Activated CD4-positive, alpha-beta T cell treated with anti-CD3 and anti-CD28 coated beads for 36 hours (primary cell): ENCODE measurements at places on chromosomes 7 and 10.

DNA sequence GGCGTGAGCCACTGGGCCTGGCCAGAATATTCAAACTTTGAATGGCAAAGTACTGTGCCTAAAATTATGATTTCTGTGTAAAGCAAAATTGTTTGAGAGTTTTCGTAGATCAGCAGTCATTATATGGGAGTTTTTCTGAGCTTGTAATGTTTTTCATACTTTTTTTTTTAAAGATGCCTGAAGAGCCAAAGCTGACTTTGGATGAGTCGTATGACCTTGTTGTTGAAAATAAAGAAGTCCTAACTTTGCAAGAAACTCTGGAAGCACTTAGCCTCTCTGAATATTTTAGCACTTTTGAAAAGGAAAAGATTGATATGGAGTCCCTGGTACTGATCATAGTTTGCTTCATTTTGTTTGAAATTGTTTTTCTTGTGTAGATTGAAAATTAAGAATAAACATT is 26.7 kb downstream of the SEC23IP start:
- DNase-seq, result no peak

GRCh38 chr7:30065746-30066145 is 37.5 kb downstream of the PLEKHA8 start:
- no peak for DNase-seq

- no peak for DNase-seq
Observed at GRCh38 chr7:116534790-116535189, 10.0 kb downstream of the CAV1 start.

DNA sequence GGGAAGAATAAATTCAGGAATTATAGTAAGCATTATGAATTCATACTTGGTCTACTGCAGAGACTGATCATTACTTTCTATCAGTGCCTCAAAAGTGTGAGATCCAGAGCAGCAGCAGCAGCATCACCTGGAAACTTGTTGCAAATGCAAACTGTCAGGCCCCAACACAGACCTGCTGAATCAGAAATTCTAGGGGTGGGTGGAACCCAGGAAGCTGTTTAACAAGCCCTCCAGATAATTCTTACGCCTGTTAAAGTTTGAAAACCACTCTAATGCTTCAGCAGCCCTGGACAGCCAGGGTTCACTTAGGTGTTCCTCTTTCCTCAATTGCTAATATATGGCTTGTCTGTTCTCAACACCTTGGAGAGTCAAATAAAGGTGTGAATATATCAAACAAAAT is 19.5 kb downstream of the CACUL1 start:
- no peak for DNase-seq

DNA sequence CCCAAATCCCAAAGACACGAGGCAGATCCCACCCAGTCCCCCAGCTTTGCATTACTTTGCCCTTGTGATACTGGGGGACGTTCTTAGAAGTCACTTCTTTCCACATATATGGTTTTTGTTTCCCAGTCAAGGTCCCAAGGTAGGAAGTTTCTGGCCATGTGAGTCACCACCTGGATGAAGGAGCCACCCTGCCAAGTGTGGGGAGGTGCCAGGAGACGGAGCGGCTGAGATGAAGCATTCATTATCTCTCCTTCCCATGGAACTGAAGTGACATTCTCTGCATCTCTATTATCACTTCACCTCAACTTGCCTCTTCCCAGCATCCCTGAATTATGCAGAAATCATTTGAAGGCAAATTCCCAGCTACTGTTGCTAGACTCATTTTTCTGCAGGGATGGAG is 136.2 kb upstream of the INSYN2A start:
- DNase-seq, result no peak

- DNase-seq, result no peak
Observed at GRCh38 chr7:134196439-134196838, 69.3 kb downstream of the LRGUK start.

GRCh38 chr7:157423886-157424565 is 87.2 kb downstream of the DNAJB6 start:
- no peak for DNase-seq

DNA sequence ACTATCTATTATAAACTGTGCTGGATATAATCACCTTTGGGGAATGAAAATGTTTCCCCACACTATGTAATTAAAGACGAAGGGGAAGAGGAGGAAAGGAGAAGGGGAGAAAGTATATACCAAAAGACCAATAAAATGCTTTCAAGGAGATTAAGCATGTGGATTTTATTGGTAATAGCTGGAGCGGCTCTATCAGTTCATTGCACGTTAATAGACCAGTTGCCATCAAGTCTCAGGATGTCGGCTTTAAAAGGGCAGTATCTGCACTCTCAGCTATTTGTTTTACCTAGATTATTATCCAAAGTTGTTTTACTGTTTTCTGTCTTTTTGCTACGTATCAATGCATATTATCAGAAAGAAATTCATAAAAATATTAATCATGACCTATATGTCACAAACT is 9.0 kb downstream of the ETV1 start:
- DNase-seq, result no peak

- peak; percentile 39 for DNase-seq
Observed at GRCh38 chr7:153193144-153193595, 433.6 kb downstream of the ACTR3B start.

GRCh38 chr10:127834221-127834620 is 58.5 kb downstream of the CLRN3 start:
- DNase-seq, result no peak

DNA sequence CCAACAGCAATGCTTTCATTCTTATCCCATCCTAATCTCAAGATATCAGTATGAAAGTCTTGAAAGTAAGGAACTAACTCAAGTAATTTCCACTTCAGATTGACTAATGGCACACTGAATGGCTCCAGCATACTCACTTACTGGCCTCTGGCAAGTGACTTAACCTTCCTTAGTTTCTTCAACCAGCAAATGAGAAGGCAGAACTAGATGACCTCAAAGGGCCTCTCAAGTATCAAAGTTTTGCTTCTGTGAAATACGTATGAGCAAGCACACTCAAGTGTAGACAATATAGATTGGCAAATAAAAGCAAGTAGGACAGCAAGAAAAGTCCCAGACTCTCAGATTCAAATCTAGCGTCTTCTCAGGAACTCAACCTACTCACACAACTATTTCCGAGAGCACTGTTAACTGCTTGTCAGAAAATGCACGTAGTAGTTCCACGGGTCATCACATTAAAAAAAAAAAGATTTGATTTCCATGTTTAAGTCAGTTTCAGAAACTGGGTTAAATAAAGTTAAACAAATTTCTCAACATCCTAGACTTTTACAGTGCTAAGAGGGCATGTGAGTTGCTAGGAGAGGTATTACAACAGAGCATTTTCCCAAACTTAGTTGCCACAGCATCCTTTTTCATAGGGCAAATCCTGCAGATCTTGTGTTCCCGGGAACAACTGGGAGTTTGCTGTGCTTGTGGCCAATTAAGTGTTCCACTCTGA is 276.9 kb upstream of the KLF14 start:
- no peak for DNase-seq

GRCh38 chr10:13396369-13396768 is 48.3 kb upstream of the SEPHS1 start:
- DNase-seq, result no peak

GRCh38 chr7:48144291-48144768 is 26.9 kb upstream of the ABCA13 start:
- no peak for DNase-seq

GRCh38 chr7:80885757-80886156 is 33.1 kb downstream of the SEMA3C start:
- DNase-seq, result no peak

- peak; percentile 53 for DNase-seq
Observed at GRCh38 chr7:73433924-73434700, 534 bp downstream of the FZD9 start.

DNA sequence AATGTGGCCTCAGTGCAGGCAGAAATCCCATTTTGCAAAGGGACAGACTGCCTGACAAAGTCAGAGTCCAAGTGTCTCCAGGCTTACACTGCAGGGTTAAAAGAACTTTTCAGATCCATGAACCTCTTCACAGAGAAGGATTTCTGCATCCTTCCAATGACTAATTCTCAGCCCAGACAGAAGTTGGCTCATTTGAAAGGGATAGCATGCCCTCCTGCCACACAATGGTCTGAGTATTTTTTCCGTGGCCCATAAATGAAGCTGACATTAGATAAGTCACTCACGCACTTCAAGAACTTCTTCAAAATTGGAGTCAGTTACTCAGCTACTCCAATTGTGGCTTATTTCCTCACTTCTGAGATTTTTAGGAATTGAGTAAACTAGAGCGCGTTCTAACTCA is 170.2 kb downstream of the PLXNA4 start:
- DNase-seq, result no peak

GRCh38 chr7:117010375-117011133 is 57.3 kb downstream of the ST7 start:
- DNase-seq, result peak; percentile 60

- no peak for DNase-seq
Observed at GRCh38 chr10:71752391-71753090, 20.8 kb downstream of the VSIR start.

GRCh38 chr10:133400624-133401424 is 6.9 kb downstream of the MTG1 start:
- DNase-seq, result no peak

- no peak for DNase-seq
Observed at GRCh38 chr10:86936661-86937501, 20.5 kb downstream of the MMRN2 start.

DNA sequence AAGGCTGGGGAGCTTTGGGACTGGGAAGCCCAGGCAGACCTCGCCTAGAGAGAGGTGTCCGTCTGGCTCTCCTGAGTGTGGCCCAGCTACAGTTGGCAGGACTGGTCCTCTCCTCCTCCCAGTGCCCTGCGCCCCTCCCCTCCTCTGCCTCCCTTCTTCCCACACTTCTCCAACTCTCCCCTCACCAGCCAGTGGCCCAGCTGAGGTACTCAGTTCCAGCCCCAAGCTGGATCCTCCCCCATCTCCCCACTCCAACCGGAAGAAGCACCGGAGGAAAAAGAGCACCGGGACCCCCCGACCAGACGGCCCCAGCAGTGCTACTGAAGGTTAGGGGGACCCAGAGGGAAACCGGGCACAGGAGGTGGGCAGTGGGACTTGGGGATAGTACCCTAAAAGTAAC is 27.7 kb downstream of the GBX1 start:
- DNase-seq, result no peak

DNA sequence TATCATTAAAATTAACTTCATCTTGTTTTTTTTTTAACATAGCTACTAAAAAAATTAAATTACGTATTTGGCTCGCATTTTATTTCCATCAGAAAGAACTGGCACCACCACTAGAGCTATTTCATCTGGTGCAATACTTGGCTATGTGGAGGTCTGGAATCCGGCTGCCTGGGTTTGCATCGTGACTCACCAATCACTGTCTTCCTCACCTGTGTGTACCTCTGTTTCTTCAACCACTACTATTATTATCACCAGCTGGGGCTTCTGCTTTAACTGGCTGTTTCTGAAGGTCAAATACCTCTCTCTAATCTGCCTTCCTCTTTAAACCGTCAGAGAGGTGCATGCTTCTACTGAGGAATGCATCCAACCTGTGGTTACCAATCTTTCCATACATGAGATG is 6.5 kb downstream of the WDR91 start:
- no peak for DNase-seq

DNA sequence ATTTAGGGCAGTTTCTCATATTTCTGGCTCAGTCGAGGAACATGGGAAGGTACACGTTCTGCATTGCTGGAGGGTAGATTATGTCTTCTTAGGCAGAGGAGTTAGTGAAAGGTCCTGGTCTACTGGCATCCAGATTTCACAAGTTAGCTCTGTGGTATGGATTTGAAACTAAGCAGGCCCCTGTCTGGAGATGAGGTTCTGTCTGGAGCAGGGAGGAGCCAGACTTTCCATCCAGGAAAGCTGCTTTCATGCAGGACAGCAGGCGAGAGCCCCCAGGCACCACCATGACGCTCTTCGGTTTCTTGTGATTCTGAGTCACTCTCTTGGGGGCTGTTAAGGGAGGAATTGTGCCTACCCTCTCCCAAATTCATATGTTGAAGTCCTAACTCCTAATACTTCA is 184.3 kb downstream of the KIAA1217 start:
- DNase-seq, result no peak

- DNase-seq, result no peak
Observed at GRCh38 chr10:117743509-117743908, 201.0 kb downstream of the EMX2 start.

DNA sequence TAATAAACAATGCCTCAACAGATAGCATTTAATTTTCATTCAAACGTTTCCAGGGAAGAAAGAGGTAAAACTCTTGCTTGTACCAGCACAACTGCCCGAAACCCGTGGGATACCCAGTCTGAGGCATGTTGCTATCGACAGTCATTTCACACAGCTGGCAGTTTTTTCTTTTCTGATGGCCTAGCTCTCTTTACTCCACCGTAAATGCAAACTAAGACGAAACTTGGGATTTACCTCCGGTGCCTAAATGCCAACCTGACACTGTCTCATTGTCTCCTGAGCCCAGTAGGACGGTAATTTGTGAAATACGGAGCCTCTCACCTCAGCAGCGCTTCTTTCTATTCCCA is 143.5 kb downstream of the PRPF18 start:
- no peak for DNase-seq

- no peak for DNase-seq
Observed at GRCh38 chr10:129685271-129685670, 218.2 kb downstream of the MGMT start.

- DNase-seq, result no peak
Observed at GRCh38 chr10:89633484-89633883, 11.6 kb downstream of the PANK1 start.

- DNase-seq, result peak; percentile 62
Observed at GRCh38 chr10:69045441-69046300, 42.2 kb upstream of the SRGN start.

DNA sequence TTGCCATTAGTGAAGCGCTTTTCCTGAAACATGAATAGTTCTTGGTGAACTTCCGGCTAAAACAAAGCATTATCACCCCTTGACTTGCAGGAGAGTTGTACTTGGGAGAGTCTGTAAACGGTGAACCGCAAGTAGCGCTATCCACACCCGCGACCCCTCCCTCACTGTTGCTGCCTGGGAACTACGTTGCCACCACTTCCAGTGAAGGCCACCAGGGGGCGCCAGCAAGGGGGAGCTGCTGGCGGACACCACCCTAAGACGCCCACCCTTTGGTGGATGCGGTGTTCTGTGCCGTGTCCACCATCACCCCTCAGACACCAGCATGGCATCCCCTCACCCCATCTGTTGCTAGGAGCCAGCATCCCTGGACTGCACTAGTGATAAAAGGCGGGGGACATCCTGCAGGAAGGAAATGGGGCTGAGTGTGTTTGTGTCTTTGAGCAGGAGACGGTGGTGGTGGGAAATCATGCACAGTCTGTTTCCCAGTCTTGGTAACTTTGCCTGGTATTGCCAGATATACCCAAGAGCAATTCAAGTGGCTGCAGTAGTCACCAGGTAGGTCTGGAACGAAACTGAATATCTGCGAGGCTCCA is 298.2 kb downstream of the FRMD4A start:
- DNase-seq, result peak; percentile 68

DNA sequence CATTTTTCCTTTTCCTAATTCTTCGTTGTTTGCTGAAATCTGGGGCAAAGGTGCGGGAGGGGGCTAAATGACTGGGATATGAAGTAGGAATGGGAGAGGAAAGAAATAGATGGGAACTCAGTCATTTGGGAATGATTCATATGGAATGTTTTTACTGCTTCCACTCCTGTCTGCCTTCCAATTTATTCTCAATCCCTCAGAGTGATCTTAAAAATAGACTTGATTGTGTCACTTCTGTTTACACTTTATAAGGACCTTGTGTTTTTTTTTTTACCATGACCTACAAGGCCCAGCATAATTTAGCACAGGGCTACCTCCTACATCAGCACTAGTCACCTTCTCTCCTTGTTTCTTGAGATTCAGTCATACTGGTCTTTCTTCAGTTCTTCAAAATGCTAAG is 97.9 kb downstream of the PTEN start:
- DNase-seq, result no peak
